NCI-H1417 (cell line): ENCODE measurements at places on chromosomes 2 and 18.

- peak; percentile 16 for DNase-seq
These were observed 328.4 kb downstream of the CLIP4 start for GRCh38 chr2:29443627-29444026.

DNA sequence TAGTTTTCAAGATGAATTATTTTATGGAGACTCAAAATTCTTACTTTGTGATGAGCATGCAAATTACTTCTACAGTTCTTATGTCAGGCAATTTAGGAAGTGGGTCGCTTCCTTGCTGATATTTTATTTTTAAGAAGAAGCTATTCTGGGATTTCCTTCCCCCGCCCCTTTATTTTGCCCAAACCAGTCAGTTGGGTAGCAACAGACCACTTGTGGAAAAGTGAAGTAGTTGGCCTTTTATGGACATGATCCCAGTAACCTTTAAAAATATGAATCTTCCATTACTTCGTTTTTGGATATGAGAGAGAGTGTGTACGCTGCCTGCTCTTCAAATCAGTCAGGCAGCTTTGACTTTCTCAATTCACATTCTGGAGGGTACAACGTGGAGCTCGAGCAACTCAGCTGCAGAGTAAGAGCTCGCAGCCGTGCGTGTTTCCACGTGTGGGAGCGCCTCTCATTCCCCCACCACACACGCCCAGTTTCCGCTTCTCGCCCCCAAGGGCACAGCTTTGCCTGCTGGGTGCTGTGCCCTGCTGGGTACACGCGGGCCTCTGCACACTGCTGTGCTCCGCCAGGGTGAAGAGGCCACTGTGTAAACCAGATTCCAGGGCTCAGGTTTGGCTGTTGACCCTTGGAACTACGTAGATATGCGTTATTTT, 92.6 kb downstream of the ITGB1BP1 start:
- no peak for DNase-seq

- no peak for DNase-seq
These were observed 166.0 kb downstream of the EHBP1 start for GRCh38 chr2:62871506-62871905.

DNA sequence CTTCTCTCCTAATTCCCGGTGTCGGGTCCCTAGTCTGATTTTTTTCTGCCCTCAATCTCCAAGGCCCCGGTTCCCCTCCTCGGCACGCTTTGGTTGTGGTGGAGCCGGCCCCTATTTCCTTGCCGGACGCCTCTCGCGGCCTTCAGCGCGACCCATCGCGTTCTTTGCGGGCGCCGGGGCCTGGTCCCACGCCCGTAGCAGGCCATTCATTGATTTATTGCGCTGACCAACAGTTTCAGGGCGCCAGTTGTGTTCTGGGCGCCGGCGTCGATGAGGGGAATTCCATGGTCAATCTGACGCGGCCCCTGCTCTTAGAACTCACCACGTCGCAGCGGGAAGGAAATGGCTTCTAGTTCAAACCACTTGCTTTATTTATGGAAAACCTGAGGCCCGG, 396 bp downstream of the CNOT9 start:
- peak; percentile 83 for DNase-seq

DNA sequence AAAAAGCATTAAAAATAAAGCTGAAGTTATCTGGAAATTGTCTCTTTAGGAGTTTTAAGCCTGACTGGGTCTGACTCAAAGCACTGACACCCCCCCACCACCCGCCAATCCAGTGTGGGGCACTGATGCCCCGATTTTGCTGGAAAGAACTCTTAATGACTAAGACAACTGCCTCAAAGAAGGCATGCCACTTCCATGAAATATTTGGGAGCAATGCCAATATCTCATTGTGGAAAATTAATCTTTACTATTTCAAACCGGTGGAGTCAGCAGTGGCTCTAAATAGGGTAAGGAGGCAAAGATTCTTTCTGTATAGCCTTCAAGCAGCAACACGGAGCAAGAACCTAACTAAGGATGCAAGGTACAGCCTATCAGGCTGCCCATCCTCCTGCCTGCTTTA, 4.5 kb downstream of the FKBP7 start:
- no peak for DNase-seq

- DNase-seq, result no peak
These were observed 39.3 kb upstream of the ID2 start for GRCh38 chr2:8642366-8643068.

DNA sequence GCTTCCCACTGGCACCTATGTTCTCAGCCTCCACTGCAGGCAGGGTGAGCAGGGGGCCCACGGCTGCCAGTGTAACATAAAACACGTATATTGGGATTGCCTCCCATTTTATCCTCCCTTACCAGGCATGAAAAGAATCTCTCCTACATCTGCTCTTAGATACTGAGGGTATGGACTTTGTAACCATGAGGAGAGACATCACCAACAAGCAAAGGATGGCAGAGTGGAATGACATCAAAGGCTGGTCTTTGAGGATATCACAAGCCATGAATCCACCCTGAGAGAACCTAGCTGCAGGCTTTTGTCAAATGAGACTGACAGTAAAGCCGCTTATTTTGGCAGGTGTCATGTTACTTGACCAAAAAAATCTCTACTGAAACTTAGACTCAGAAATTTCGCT, 7.4 kb downstream of the NPHP1 start:
- DNase-seq, result no peak

- no peak for DNase-seq
These were observed 710.6 kb upstream of the ID2 start for GRCh38 chr2:7971248-7971647.

DNA sequence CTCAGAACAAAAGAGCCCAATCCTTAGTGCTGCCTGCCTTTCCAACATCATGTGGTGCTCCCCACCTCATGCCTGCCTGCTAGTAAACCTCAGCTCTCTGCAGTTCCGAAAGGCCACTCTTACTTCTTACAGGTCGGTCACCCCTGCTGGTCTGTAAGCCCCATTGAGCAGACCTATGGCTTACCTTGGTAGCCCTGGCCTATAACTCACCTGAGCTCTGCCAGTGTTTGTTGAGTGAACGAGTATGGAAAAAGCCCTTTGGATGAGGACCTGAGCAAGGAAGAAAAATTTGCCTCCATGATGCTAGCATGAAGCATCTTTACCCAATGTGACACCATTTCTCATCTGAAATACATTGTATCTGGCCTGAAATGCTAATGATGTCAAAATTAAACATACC, 83.3 kb downstream of the LIPG start:
- no peak for DNase-seq

DNA sequence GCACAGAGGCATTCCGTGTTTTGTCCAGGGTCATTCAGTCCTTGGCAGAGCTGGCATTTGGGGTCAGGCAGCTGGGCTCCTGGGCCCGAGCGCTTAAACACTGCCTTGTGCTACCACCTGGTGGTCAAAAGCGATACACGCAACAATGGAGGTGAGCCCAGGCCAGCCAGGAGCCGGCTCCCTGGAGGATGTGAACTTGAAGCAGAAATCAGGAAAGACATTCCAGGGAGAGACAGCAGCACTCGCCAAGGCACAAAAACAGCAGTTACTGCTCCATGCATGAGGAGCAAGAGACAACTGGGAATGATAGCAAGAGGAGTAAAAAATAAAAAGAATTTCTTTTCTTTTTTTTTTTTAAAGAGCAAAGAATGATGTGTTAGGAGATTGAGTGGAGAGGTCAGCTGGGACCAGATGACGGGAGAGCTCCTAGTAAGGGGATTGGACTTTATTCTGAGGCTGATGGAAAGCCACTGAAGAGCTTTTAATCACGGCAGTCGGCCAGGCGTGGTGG, 20.7 kb downstream of the SCYGR8 start:
- DNase-seq, result peak; percentile 57

GRCh38 chr2:15316370-15316814, 244.7 kb downstream of the NBAS start:
- no peak for DNase-seq
